ENCODE measurements at places on chromosomes 6 and 20.

DNA sequence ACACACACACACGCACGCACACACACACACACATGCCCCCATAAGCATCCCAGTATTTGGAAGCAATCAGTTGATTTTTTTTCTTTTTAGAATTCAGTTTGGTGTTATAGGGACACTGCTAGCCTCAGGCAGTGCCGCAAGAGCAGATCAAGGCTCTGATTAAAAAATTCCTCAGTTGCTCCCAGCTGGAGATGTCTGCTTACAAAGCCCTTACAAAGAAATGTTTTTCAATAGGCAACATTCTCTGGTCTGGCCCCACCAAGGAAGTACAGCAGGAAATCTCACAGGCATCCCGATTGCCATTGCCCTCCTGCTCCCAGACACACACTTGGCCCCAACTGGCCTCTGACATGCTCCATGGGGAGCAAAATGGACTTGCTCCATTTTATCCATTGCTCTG, 22.9 kb upstream of the CD83 start:
- no peak for DNase-seq

DNA sequence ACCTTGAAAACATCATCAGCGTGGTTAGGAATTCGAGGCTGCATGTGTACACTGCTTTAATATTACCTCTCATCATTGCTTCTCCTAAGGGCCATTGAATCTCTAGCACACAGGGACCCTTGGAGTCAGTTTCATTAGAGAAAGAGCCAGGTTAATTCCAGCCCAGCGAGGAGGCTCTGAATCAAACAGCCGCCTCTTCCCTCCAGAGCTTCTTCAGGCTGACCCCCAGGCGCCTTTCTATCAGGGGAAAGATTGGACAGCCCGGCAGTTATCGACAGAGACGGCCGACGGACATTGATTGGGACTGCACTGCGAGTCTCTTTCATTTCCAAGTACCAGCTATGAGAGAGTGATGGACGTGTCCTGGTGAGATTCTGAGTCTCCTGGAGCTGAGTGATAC, 159.2 kb downstream of the ANKRD60 start:
- no peak for DNase-seq

DNA sequence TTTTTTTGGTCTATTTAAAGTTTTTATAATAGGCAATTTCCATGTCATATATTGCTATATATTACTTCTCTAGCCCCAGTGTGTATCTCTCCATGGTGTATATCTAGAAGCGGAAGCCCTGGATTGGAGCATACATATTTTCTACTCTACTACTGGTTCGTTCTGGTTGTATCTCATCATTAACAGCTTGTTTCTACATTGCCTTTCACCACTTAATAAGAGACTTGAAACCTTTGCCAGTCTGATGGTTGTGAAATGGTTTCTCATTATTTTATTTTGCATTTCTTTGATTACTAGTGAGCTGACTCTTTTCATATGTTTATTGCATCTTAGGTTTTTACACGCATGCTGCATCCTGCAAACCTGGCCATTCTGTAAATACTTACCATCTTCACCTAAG, 3.6 kb downstream of the DSTN start:
- DNase-seq: no peak

GRCh38 chr20:36259177-36260061, 23.1 kb downstream of the AAR2 start:
- DNase-seq: no peak

Data from progenitor cell of endocrine pancreas (in vitro differentiated cells).